ENCODE measurements at places on chromosomes 11 and 22.

DNA sequence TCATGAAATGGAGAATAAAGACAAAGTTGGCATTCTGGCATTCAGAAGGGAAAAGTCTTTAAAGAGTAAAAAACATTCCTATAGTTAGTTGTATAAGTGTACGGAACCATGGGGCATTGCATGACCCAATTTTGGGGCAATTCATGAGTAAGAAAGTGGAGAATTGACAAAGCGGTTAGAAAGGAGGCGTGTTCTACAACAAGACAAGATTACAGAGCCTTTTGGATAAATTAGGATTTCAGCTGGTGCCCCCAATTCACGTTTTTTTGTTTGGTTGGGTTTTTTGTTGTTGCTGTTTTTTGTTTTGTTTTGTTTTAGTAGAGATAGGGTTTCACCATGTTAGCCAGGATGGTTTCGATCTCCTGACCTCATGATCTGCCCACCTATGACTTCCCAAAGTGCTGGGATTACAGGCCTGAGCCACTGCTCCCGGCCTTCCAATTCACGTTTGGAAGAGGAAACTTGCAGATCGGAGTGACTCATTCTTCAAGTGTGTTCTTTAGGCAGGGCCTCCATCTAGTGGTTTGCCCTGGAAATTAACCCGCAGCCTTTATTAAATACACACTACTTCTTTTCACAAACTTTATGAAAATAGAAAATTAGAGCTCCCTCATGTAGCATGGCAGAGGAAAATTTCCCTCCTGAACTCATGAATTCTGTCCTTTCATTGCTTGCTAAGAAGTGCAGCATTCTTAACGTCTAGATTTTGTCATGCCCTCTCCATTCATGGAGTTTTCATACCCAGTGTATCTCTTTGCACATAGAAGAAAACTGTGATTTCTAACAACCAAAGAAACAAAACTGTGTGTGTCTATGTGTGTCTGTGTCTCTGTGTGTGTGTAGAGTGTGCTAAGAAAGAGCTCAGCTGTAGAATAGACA is 118.1 kb downstream of the BBOX1 start:
- no peaks in the 10 kb centered on the region for H3K36me3 ChIP-seq
- DNase-seq = peak; percentile 77
- no peak overlapping the region for H3K4me3 ChIP-seq
- H3K27me3 ChIP-seq = no peaks in the 10 kb centered on the region
- no peaks in the 10 kb centered on the region for H3K4me1 ChIP-seq

DNA sequence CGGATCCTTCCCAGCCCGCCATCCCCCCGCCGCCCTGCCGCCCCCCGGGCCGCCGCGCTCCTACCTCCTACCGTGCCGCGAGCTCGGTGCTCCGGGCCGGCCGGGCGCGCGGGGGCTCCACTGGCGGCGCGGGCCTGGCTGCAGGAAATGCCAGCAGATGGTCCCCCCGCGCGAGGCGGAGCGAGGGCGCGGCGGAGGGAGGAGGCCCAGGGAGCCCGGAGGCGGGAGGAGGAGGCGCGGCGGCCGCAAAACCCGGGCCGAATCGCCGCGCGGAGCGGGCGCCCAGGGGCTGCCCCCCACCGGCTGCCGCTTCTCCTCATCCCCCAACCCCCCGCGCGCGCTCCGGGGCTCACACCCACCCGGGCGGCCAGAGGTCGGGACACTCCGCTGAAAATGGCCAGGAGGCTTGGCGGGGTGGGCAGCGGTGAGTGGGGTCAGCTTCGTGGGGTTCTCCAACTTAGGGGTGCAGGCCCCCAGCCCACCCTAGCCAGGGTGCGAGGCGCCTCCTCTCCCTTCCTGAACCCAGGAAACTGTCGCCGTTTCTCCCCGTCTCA is at the start of gene OSBPL5:
OSBPL5 (minus strand) TSS at position 159 of the 554 bp plus-strand sequence. CDS start 36,162 bp downstream, outside the sequence.
- peak within 1 kb of the TSS; percentile 96 for H3K27ac ChIP-seq
- peak; percentile 90 for DNase-seq
- H3K4me1 ChIP-seq = peaks cover 64% of the 10 kb centered on the region
- no peaks in the 10 kb centered on the region for H3K36me3 ChIP-seq
- peak within 1 kb of the TSS; percentile 96 for H3K4me3 ChIP-seq

DNA sequence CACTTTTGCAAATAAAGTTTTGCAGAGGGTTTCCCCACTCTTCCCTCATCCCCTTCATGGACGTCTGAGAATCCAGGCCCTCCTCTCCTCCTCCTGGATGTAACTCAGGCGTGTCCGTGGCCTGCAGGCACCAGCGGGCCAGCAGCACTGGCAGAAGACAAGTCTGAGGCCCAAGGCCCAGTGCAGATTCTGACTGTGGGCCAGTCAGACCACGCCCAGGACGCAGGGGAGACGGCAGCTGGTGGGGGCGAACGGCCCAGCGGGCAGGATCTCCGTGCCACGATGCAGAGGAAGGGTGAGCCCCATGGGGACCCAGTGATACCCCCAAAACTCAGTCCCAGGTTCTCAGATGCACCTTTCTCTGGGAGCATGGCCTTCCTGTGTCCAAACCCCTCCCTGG is 14.4 kb downstream of the TUB start:
- peaks cover 9% of the 10 kb centered on the region for H3K4me1 ChIP-seq
- no peaks in the 10 kb centered on the region for H3K27me3 ChIP-seq
- H3K36me3 ChIP-seq = peaks cover 5% of the 10 kb centered on the region

- peak; percentile 59 for DNase-seq
- no peaks in the 10 kb centered on the region for H3K36me3 ChIP-seq
- H3K4me1 ChIP-seq = no peaks in the 10 kb centered on the region
- no peak overlapping the region for H3K27ac ChIP-seq
- H3K27me3 ChIP-seq = no peaks in the 10 kb centered on the region
Observed at GRCh38 chr22:48907591-48907990, 920.1 kb downstream of the BRD1 start.

DNA sequence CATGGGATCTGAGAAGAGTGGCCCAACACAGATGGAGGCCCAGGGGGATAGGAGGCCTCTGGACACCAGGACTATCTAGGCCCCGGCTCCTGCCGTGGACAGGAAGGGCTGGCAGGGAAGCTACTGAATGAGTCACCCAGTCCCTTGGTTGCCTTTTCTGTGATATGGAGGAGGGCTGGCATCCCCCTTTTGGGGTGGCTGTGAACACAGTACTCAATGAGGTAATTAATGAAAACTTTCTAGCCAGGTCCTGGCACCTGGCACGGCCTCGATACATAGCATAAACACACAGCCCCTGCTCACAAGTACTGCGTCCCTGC is 163.2 kb downstream of the CHST1 start:
- no peaks in the 10 kb centered on the region for H3K36me3 ChIP-seq
- H3K4me1 ChIP-seq = no peaks in the 10 kb centered on the region
- no peaks in the 10 kb centered on the region for H3K27me3 ChIP-seq
- H3K4me3 ChIP-seq = no peak overlapping the region

DNA sequence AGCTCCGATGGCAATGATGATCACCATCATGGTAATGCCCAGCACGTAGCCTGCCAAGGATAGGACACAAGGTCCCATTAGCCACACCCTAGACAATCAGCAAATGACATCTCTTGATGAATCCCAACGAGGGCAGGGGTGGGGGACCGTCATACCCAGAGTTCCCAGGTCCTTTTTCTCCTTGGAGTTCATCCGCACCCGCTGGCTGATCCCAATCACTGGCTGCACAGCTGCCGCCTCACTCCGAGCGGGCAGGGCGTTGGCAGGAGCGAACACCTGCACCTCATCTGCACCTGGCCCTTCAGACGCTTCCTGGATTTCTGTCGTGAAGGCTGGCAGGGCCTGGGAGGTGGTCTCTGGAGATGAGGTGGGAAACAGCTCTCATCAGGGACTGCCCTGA is 2.9 kb downstream of the PIK3IP1 start:
- H3K4me3 ChIP-seq = peak overlapping the region; percentile 79
- peaks cover 47% of the 10 kb centered on the region for H3K36me3 ChIP-seq
- peak overlapping the region; percentile 98 for H3K27ac ChIP-seq
- peak; percentile 67 for DNase-seq
- H3K27me3 ChIP-seq = no peaks in the 10 kb centered on the region
- H3K4me1 ChIP-seq = peaks cover 80% of the 10 kb centered on the region

Measured in sigmoid colon (tissue), 7 donors.